ENCODE measurements at places on chromosomes 3 and 15.

GRCh38 chr3:10423171-10423882 lies 82.1 kb downstream of the ATP2B2 start:
- no peak for DNase-seq

DNA sequence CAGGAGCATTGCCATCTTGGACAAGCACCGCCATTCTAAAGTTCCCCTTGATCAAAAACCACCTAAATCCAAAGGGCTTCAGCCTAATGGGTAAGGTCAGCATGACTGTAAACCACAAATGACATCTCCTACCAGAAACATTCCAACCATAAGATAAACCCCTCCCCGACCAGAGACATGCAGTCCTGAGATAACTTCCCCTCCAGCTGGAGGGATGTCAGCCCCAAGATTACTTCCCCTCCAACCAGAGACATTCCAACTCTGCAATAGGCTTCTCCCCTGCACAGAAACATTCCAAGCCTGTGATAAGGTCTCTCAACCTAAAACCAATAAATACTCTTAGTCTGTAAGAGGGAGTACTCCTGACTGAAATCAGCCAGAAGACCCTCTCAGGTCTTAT lies 62.7 kb upstream of the DNAJC19 start:
- DNase-seq, result no peak

- DNase-seq, result no peak
Measured at GRCh38 chr15:40743485-40743901, 11.6 kb downstream of the RMDN3 start.

DNA sequence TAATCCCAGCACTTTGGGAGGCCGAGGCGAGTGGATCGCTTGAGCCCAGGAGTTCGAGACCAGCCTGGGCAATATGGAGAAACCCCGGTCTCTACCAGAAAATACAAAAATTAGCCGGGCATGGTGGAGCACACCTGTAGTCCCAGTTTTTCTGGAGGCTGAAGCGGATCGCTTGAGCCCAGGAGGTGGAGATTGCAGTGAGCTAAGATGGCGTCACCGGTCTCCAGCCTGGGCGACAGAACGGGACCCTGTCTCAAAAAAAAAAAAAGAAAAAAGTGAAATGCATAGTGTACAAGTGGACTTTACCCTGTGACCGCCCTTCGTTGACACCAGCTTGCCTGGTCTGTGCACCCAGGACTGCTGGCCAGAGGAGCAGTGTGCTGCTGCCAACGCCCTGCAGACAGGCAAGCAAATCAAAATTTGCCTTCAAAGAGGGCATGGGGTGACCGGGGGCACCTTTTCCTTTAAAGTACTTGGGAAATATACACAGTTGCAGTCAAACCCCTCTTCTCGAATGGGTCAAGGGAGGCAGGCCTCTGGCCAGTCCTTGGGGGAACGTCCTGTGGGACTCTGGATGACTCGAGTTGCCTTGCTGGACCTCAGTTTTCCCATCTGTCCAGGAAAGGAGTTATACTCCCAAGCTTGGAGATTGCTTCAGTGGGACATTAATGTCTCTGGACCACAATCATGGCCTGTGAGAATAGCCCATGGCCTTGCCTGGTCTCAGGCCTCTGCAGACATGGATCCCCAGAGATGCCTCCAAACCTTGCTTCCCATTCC lies 1.0 kb downstream of the XYLB start:
- DNase-seq, result no peak

- no peak for DNase-seq
Measured at GRCh38 chr3:157631478-157631877, 128.3 kb upstream of the VEPH1 start.

DNA sequence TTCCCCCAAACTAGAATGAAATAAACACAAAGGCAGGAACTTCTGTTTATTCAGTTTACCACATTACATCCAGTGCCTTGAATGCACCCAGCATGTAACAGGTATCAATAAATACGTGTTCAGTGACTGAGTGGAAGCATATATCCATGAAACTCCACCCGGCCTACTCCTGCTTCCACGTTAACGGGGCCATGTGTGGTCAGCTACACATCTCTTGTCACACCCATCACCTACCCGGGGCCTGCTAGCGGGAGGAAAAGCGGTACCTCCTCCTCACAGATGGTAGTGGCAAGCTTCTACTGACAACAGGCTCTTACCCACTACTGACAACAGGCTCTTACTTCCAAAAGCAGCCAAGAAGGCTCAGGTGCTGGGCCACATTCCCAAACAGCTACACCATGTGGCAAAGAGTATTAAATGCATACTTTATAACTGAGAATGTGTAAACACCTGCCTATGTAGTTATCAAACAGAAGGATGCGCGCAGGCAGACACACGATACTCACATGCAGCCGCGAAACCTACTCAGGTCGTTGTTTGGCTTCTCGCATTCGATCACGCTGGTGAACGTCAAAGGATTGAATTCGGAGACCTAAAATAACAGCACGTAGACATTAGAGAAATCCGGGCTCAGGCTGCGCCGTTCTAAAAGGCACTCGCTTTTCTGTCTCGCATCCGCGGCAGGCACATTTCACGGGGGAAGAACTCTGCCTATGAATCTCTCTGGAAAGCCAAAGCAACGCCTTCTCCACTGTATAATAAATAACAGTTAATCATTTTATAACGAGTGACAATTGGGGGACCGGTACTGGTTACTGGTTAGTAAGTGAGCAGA lies 127.4 kb downstream of the ATP10A start:
- no peak for DNase-seq

- no peak for DNase-seq
Measured at GRCh38 chr15:77836121-77836692, 203.5 kb upstream of the LINGO1 start.

DNA sequence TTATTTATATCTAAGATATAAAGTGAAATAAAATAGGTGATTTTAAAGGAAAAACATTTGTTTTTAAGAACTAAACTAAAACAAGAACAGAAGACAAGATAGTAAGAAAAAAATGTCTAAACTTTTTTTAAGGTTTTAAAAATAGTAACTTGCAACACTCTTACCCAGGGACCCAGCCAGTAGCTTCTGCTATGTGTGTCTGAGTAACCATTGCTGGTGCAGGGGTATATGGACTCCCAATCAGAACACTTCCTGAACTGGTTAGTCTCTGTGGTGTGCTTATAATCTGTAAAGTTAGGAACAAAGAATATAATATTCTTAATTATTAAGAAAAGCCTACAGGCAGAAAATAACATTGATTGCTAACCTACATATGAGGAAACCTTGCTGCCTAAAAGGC lies 118.4 kb downstream of the ATP1B3 start:
- no peak for DNase-seq

DNA sequence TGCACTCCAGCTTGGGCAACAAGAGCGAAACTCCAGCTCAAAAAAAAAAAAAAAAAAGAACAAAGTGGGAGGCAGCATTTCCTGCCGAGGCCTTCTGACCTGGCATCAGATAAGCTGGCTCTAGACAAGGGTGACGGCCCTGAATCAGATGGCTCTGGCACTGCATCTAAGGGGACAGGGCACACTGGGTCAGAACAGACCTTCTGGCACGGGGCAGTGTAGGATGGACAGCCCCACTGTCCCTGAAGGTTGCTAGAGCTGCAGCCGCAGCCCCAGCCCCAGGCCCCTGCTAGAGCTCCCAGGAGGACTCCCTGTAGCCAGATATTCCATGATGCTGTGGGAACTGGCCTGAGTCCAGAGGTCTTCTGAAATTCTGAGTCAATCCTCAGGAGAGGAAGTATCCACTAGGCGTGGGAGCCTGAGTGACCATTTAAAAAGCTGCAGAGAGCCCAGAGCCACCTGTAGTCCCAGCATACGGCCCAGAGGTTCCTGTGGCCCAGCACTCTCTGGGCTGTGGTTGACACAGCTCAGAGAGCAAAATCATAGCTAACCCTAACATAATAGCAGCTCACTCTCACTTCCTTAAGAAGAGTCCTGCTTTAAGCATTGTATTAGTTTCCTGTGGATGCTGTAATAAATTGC lies 69.2 kb upstream of the MFGE8 start:
- no peak for DNase-seq

- no peak for DNase-seq
Measured at GRCh38 chr15:66775127-66776105, 73.4 kb downstream of the SMAD6 start.

GRCh38 chr3:177443469-177443868 lies 246.2 kb upstream of the TBL1XR1 start:
- DNase-seq, result no peak

DNA sequence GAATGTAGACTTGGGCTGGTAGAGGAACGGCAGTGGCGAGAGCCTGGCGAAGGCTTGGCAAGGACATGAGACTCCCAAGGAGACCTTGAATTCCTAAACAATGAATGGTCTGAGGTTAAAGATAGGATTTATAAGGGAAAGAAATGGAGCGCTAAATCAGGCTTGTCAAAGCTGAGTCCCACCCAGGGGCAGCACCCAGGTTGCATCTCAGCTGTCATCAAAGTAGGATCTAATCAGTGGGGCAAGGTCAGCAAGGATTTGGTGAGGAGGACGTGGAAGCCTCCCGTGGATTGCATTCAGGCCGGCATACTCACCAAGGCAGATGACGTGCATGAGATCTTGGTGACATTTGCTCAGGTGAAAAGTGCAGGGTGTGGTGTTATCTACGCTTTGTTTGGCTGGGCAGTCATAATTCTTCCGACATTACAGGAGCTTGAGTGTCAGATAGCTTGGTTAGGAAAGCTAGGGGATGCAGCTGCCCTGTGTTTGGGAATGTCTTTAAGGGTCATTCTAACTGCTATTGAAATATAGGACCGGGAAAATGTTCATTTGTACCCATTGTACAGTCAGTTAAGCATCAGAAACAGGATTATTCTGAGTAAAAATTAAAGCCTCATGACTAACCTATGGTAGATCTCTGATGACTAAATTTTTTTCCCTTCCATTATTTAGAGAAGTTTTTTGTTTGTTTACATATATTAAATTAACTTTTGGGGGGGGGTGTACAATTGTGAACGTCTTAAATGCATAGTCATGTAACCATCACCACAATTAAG lies 99.4 kb upstream of the TSC22D2 start:
- no peak for DNase-seq

- no peak for DNase-seq
Measured at GRCh38 chr3:109927726-109928125, 590.4 kb upstream of the DPPA4 start.

- no peak for DNase-seq
Measured at GRCh38 chr3:63355809-63356208, 77.7 kb downstream of the SYNPR start.

GRCh38 chr3:180828723-180829408 lies 83.6 kb upstream of the FXR1 start:
- DNase-seq, result no peak

DNA sequence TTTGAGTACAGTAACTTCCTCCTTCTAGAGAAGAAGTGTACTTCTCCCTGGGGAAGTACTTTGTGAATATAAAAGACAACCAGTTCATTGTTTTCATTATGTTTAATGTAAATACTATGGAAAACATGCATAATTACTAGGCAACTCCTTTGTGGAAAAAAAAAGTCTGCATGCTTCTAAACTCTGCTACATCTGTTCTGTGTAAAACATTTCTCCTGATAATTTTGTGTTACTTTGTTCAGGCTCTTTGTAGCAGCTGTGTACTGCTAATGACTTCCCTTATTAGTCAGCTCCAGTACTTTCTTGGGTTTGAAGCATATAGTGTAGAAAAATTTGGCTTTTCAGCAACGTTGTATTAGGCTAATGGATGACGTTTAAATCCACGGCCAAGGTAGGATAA lies 111.6 kb downstream of the FEZF2 start:
- DNase-seq, result no peak

- DNase-seq, result no peak
Measured at GRCh38 chr3:187066228-187066995, 72.9 kb downstream of the RPL39L start.

GRCh38 chr3:182925944-182926337 lies 54.4 kb downstream of the DCUN1D1 start:
- DNase-seq, result no peak

GRCh38 chr3:9147896-9148266 lies 101.6 kb downstream of the SRGAP3 start:
- DNase-seq, result no peak

DNA sequence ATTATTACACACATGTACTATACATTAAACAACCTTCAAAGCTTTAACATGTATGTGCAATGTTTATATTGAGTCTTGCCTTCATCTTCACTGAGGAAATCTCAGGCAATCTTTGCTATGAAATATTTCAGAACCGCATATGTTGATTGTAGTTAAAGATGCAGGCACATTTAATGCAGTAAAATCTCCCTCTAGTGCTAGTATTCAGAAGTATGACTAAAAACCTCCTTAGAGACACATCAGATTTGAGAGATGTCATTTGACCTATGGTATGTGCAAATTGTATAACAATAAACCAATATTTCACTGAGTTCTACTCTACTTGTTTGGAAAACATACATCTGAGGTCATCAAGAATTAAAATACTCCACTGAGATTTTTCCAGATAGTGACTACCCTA lies 123.8 kb upstream of the C15orf61 start:
- no peak for DNase-seq

DNA sequence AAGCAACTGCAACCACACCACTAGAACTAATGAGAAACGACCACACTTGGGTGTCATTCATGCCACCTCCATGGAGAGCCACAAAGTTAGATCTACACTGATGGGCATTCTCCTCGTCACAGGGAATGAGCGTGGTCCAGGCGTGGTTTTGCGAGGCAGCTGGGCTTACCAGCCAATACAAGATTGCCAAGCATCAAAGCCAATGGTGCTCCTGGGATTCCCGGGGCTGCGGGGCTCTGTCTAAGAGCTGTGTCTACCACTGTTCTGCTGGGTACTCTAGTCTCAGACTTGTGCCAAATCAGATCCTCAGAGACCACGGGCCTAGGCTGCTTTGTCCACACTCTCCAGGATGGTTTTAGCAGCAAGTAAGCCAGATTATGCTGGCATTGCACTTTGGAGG lies 43.8 kb downstream of the RAB6B start:
- DNase-seq, result no peak

GRCh38 chr3:186526256-186526606 lies 17.9 kb downstream of the CRYGS start:
- DNase-seq, result no peak

DNA sequence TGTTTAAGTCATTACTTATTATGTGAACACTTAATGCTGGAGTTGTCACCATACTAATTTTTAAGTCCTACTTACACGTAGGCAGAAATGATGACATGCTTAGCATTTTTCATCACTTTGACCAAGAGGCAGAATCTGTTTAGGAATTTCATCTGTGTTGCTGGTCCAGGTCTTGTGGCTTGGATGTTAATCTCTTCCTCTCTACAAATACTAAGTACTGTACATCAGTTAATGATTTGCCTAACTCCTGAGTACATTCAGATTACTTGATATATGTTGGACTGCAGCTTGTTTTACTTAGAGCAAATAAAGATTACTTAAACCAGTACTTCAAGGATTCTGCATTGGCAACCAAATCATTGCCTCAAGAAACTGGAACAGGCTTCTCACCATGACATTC lies 8.6 kb downstream of the SNRK start:
- no peak for DNase-seq

DNA sequence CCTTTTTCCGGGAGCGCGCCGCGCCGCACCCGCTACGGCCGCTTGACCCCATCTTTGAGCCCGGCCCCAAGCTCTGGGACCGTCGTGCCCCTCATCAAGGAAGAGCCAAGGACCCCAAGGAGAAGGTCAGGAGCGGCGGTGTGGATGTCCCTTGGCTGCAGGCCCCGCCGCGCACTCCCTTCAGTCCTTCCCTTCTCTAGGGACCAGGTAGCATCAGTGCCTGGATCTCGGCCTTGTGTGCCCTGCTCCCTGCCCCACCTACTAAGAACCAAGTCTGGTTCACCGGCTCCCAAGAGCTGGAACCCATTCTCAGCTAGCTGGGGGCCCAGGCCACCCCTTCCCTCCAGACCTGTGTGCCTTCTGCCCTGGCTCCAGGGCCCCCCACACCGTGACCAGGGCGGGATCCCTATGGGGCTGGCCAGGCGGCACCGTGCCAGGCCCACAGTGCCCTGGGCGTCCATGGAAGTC lies 69.3 kb upstream of the CGNL1 start:
- DNase-seq, result no peak

- DNase-seq, result no peak
Measured at GRCh38 chr15:85473455-85473854, 93.1 kb downstream of the AKAP13 start.
